Astrocyte of the spinal cord (primary cell): ENCODE measurements at places on chromosomes 16 and 17.

DNA sequence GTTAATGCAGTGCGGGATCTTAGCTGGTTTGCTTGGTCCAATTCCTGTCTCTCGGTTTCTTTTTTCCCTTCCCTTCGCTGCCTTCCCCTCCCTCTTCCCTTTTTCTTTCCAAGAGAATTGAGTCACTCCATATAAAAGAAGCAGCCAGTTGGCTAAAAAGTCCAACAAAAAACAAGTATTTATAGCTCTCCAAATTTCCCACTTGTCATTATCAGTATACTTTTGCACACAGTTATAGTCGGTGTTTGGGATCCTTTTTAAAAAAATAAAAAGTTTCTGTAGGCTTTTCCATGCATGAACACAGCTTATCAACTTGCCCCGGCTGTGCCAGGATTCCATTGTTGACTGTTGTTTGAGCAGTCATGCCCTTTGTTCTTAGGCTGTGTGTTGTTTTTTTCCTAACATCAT, 24.9 kb downstream of the HMOX2 start:
- peak; percentile 32 for DNase-seq

- no peak for DNase-seq
Measured at GRCh38 chr17:44279346-44279665, 11.4 kb upstream of the SLC4A1 start.

DNA sequence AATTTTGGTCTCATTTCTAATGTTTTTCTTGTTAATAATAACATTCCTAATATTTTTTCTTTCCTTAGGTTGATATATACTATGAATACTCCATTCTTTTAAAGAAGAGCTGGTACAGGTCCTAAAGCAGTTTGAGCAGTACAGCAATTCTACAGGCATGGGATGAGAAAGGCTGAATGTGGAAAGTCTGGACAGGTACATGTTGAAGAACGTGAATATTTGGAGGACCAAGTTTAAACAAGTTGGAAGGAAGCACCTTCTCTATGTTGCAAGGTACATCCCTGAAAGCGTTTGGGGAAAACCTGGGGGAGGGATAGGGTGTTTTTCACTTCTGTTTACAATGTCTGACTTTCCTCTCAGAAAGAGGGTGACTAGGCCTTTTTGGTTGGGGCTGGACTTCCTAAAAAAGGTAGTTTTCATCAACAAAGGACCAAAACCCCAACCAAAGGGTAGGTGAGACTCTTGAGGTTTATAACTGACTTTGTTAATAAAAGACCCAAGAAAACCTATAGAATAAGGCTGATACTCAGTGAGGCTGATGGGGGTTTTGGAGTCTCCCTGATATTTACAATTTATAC, 95.9 kb upstream of the AXIN2 start:
- no peak for DNase-seq

- DNase-seq: no peak
Measured at GRCh38 chr16:11721781-11722467, 20.7 kb downstream of the TXNDC11 start.

GRCh38 chr17:30310562-30310961, 18.8 kb upstream of the BLMH start:
- no peak for DNase-seq

- DNase-seq: no peak
Measured at GRCh38 chr16:90046122-90046970, 27.1 kb upstream of the DBNDD1 start.

DNA sequence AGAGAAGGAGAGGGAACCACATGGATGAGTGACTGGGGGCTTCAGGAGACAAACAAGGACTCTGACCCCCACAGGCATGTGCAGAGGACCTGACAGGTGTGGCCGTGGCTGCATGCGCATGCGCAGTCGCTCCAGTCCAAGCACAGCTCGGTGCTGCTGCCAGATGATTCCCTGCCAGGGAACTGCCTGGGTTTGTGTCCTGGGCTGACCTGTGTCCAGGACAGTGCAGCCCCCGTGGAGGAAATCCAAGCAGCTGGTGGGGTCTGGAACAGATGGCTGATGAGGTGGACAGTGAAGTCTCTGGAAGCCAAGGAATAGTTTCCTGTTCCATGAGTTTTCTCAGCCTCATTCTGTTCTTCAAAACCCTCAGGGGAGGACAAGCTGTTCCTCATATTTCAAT, 27.3 kb downstream of the LASP1 start:
- DNase-seq: no peak

- no peak for DNase-seq
Measured at GRCh38 chr16:84271866-84272265, 22.8 kb upstream of the WFDC1 start.

DNA sequence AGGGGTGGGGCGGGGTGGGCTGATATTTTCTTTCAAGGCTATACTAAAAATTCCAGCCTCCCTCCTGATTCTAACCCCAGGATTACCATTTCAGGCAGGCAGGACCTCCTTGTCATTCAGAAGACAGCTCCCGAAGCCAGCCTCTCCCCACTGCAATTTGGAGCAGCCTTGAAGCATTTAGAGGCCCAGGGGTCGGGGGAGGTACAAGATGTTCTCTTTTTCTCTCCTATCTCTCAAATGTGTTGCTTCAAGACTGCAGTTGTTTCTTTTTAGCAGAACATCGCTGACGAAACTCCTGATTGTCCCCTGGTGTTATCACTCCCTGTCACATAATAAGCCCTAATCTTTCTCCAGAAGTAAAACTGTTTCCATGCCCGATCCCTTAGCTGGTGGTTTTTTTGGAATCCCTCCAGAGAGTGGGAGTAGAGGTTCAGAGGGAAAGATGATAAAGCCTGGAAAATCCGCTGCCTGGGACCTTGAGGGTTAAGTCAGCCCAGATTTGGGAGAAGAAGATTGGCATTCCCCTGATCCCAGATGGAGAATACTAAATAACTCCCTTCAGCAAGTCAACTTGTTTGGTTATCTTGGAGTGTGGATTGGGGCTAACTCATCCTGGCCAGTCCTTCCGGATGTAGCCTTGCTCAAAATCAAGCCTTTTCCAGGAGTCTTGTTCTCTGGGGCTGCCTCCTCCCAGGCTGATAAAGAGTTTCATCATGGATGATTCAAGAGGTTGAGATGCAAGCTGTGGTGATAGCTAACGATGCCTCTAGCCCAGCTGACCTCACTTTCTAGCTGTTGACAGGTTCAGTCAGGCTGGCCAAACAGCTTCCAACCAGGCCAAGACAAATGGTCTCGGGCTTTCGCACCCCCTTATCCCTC, 71.3 kb downstream of the SOX9 start:
- DNase-seq: peak; percentile 52

GRCh38 chr17:41734949-41735313, 488 bp upstream of the HAP1 start:
- no peak for DNase-seq

DNA sequence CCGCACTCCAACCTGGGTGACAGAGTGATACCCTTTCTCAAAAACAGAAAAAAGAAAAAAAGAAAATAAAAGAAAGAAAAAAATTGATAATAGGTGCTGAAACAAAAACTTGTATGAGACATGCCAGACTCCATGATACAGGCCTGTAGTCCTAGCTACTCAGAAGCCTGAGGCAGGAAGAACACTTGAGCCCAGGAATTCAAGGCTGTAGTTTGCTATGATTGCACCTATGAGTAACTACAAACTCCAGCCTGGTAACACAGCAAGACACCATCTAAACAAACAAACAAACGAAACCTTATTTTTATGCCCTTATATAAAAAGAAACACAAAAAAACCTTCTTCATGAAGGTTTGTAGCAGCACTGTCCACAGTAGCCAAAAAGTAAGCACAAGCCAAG, 5.0 kb upstream of the CMTM4 start:
- no peak for DNase-seq
